ENCODE measurements at places on chromosomes 3 and 15.

- DNase-seq: no peak
Measured at GRCh38 chr3:112333002-112333380, at the start of gene CD200. Gene CD200, plus strand, starts transcription at chr3:112333156. Its CDS starts 57 bp downstream, at chr3:112333213.

DNA sequence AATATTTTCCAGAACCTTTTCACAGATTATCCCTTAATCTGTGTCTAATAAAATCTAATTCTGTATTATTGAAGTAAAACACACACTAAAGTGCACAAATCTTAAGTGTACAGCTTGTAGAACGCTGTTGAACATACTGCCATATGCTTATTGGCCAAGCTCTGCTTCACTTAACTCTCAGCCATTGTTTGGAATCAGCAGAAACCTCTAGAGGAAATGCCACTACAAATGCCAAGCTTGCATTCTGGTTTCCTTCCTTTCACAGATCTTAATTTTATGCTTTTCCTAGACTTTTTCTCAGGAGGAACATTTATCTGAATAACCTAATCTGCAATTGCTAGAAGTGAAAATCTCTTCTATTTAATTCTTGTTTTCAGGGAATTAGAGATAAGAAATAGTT is 10.1 kb downstream of the MNS1 start:
- no peak for DNase-seq

DNA sequence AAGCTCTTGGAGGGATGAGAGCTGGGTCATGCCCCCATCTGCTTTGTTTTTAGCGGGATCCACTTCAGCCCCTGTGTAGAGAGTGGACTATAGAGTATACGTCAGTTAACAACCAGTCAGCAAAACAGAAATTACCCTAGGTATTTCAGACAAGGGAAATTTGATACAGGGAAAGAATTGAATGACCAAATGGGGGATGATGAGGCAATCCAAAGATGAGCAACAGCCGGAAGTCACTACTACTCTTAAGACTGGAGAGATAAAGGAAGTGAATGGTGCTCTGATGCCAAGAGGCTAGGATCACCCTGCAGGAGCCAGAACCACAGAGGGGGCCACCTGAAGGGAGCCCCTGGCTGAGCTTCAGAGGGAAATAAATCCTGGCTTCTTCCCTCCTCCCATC is 1.7 kb upstream of the GPR62 start:
- no peak for DNase-seq

- DNase-seq: no peak
Measured at GRCh38 chr15:66094331-66094730, 159.2 kb downstream of the MEGF11 start.

DNA sequence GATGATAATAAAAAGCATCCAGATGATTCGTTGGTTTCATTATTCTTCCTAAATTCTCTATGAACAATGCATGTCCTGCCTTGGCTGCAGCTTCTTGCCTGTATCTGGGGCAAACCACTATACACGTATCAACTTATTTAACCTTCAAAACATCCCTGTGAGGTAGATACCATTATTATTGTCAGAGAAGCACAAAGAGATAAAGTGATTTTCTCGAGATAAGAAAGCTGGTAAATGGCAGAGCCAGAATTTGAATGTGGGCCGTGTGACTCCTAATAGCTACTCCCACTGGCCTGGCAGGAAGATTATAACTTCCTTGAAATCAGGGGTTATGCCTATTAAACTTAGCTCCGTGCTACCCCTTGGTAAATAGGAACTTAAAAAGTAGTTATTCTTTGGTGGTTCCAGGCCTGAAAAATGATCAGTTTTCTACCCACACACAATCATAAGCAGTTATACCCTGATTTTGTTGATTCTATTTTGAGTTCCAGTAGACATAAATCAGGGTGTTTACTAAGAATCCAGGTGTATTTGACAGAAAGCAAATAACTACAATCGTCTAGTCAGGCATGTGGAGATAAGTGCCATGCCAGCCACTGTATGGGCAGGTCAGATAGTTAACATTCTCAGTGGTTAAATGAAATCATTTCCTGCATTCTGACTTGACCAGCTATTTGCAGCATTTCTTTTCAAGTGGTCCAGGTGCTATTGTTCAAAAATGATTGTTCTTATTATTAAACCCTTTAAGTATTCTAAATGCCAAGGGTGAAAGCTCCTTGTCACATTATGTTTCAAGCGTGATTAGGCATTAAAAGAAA is 99.2 kb upstream of the LRRN1 start:
- no peak for DNase-seq
